ENCODE measurements at places on chromosomes 6 and 20.

DNA sequence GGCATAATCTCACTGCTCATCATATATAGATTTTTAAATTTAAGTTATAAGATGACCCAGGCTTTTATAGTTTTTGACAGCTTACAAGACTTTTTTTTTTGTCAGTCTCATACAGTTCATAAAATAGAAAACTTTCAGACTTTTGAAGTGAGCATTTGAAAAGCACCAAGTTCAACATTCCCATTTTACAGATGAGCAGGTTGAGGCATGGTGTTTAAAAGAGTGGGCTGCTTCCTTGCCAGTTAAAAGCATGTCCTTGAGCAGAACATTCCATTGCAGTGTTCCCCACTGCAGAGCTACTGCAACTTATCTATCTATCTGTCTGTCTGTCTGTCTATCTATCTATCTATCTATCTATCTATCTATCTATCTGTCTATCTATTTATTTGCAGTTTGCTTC, 86.8 kb downstream of the GFRA4 start:
- no peak for DNase-seq

GRCh38 chr6:28393912-28394662, 5.5 kb downstream of the ZSCAN12 start:
- DNase-seq, result no peak

DNA sequence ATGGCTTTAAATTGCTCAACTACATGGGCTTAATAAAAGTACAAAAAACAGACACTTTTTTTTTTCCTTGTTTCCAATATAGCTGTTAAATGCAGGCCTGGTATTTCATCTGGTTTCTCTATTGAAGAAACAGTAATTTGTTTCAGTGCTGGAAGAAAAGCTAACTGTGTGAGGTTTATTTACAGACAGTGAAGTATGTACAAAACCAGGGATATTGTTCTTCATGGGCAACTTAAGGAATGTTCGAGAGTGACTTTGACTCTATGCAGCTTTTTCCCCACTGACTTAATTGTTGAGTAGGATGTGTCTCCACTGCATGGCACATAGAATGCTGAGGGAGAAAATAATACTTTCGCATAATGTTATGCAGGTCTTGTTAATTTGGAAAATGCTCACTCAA, 31.0 kb upstream of the PRL start:
- DNase-seq, result no peak

DNA sequence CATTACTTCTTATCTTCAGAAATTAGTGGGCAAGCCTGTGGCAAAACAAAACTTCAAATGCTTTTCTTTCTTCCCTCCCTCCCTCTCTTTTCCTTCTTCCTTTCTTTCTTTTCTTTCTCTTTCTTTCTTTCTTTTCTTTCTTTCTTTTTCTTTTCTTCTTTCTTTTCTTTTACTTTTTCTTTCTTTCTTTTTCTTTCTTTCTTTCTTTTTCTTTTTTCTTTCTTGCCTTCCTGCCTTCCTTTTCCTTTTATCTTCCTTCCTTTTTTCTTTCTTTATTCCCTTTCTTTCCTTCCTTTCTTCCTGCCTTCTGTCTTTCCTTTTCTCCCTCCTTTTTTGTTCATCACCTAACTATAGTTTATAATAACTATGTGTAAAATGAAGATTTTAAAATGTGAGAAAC, 295.1 kb downstream of the SMOC2 start:
- DNase-seq, result no peak

DNA sequence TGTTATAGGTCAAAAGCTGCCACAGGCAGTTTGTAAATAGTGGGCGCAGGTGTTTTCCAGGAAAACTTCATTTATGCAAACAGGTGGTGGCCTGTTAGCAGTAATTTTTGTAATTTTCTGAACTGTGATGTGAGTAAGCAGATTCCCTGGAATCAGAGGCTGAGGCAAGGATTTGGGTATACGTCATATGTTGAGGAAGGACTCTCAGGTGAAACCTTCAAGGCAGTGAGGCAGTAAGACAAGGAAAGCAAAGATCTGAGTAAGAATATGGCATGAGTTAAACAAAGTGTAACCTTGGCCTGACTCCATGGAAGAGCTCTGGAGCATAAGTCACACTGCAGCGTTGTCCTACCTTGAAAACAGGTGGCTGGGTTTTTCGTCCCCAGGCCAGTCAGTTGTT, 291.1 kb upstream of the BTBD3 start:
- no peak for DNase-seq

- DNase-seq, result no peak
These were observed 344.5 kb upstream of the ZFP64 start for GRCh38 chr20:52536040-52536439.

GRCh38 chr20:1165521-1165920, 19.3 kb downstream of the TMEM74B start:
- DNase-seq, result no peak

- DNase-seq, result no peak
These were observed 673.5 kb upstream of the AGPAT4 start for GRCh38 chr6:161947371-161947770.

DNA sequence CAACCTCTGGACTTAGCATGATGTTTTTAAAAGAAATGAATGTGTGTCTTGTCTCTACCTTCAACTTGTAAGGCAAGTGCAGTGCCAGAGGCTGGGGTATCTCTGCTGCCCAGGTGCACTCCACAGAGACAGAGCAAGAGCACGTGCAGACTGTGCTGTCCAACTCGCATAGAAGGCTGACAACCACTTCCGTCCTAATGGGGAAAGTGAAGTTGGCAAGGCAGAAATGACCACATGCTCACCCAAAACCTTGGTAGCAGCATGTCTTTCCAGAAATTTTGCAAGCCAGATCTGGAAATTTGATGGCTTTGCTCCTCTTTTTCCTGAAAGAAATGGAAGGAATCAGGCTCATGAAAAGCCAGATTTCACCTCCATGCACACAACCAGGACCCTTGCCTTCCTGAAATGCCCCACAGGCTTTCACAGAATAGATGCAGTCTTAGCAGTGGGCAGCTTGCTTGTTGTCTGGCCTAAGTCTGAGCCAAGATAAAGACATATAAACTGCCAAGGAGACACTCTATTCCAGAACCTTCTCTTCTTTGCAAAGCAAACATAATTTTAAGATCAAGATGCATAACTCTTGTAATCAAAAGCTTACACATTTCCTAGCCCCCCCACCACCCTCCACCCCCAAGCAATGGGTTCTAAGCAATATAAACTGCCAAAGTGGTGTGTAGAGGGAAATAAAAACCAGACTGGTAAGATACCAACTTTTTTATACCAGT, 26.8 kb downstream of the SLC22A3 start:
- DNase-seq, result no peak

GRCh38 chr20:46995561-46996142, 101.0 kb downstream of the EYA2 start:
- no peak for DNase-seq

GRCh38 chr6:160010067-160010466, 41.2 kb downstream of the IGF2R start:
- DNase-seq, result no peak

GRCh38 chr20:58514321-58515232, 622 bp downstream of the APCDD1L start:
- no peak for DNase-seq

DNA sequence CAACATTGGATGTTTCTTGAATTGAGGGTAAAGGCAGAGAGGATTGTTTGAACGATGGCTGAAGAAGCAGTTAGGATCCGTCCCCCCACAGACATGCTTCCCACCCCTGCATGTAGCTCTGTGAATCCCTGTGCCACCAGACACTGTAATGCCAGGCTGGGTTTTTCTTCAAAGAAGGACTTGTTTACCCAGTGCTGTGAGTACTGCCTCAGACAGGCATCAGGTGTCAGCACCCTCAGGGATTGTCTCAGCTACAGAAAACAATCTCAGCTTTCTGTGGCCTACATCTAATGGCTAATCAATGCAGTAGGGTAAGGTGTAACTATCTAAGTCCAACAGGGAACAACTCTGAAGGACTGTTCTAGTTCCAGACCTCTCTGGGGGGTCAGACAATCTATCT, 853.0 kb upstream of the EPHA7 start:
- no peak for DNase-seq

- DNase-seq, result peak; percentile 84
These were observed 51.7 kb upstream of the HINT3 start for GRCh38 chr6:125904871-125905270.

DNA sequence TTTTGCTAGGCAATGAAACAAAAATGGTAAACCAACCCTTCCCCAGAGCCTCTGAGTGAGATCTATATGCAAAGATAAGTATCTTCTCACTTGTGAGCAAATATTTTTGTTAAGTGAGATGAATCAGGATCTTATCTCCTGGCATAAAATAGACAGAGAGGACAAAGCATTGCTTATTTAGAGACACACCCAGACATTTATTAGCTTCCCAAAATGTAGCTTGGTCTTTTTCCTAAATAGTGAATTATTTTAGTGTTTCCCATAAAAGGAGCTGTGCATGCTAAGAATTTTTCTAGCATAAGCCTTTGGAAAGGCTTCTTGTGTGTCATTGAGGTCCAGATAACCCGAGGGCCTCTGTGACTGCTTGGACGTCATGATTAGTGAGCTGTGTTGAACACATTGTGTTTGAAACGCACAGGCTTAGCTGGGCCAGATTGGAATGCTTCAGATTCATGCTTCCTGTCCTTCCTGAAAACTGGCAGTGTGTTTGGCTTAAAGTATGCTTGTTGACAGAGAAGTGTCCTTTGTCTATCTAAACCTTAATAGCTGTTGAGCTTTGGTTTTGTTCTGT, 16.5 kb downstream of the MTHFD1L start:
- no peak for DNase-seq

DNA sequence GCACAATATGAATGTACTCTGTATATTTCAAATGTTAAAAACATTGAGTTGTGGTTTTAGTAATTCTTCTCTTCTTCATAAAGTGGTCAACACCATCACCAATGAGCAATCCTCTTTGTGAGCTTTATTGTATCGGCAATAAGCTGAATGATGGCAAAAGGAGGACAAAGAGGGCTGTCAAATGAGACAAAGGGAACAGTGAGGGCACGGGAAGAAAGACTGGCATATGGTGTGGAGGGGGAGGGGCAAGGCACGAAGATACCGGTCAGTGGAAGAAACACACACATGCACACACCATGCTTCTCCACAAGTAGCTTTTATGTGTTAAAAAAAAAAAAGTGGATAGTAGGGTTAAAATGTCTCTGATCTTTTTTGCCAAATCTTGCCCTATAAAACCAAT, 506.8 kb upstream of the CITED2 start:
- DNase-seq, result no peak

DNA sequence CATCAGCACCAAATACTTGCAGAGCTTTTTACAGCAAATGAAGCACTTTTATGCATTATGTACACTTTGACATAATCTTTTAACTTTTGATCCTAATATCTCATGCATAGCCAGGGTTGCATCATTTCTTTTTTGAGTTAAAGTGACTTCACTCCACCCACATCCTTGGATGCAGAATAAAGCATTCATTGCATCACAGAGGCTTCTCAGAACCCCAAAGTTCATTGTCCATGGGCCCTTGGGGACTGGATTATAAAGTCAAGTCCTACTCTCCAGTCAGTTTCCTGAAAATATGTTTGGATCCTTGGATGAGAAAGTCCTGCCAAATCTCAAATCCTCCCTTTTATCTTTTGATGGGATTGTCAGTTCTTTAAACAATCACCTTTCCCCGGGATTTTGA, 10.6 kb upstream of the EFHC1 start:
- no peak for DNase-seq

DNA sequence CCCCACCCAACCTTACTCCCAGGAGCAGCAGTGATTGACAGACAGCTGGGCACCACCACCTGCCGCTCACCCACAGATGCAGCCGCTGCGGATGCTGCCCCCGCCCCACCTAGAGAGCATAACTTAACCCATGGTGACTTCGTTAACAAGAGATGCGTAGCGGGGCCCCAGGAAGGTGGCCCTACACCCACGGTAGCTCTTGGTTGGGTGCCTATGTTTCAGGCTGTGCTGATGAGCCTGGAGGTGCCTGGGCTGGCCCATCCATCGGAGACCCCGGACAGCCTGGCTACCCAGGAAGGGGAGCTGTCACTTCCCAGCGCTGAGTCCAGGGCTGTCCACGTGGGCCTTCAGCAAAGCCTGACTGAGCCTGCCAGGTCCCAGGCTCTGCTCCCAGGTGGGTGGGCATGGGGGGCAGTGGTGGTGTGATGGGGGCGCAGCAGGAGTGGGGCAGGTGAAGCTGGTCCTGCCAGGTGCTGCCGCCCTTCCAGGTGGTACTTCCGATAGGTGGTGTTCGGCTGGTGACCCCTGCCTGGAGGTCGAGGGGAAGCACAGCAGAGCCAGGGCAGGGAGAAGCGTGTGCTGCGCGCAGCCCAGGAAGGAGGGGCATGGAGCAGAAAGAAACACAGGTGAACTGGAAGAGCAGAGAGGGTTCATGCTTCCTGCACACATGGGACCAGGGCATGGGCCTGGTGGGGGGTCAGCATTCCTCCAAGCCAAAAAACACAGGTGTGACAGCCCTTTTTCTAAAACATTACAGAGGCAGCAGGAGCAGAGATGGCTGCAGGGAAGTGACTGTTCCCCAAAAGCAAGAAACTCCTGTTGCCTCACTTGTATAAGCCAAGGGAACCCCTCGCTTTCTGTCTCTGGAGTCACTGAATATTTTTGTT, 56.9 kb downstream of the SYNJ2 start:
- DNase-seq, result no peak

GRCh38 chr6:158539413-158539812, 20.5 kb upstream of the TMEM181 start:
- DNase-seq, result no peak

GRCh38 chr20:24528583-24529368, 59.3 kb downstream of the SYNDIG1 start:
- DNase-seq, result no peak

DNA sequence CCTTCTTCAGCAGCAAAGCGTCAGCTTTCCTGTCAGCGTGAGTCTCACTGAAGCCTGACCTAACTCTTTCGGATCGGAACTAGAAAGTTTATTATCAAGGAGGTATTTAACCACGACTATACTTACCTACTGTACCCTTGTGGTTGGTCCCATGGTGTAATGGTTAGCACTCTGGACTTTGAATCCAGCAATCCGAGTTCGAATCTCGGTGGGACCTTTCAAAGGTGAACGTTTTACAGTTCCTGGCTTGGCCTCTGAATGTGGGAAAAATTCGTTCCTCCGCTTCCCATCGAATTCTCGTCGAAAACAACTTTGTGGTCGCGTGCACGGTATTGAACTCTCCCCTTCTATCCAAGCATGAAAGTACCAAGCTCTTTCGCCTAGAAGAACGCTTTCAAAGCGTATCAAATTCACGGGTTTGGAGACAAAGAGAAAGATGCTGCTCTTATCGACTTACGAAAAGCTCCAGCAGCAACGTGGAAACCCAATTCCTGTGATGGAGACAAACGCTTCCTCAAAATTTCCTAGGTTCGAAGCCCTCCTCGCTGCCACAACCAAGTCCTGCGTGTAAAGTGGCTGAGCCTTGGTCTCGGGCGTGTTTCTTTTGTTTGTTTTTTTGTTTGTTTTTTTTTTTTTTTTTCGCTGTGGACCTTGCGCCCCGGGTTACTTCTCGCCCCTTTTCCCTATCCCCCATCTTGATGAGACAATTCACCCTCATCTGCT, 63.7 kb downstream of the GPX5 start:
- no peak for DNase-seq

- no peak for DNase-seq
These were observed 56.2 kb downstream of the KHDC1L start for GRCh38 chr6:73169111-73169510.

- no peak for DNase-seq
These were observed 52.6 kb upstream of the CEP162 start for GRCh38 chr6:84280030-84280429.

Measured in CD4-positive, alpha-beta T cell treated with Interleukin-4 for 4 hours (primary cell).